ENCODE measurements at places on chromosomes 1 and 21.

DNA sequence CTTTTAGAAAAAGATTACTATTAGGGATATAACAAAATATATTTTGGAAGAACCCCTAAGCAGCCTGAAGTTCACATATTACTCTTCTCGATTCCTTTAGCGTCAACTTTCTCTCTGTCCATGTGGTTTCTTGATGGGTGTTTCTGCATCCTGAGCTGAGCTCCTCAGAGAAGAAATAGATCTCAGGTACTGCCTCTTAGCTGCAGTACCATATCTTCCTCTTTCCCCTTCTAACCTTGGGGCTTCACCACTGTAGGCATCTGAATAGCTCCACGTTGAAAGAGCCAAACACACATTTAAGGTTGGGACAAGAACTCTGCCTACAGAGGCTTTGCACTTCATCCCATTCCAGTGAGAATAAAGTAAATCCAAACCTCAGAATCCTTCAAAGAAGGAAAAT, 59.2 kb downstream of the SAMSN1 start:
- DNase-seq, result no peak

DNA sequence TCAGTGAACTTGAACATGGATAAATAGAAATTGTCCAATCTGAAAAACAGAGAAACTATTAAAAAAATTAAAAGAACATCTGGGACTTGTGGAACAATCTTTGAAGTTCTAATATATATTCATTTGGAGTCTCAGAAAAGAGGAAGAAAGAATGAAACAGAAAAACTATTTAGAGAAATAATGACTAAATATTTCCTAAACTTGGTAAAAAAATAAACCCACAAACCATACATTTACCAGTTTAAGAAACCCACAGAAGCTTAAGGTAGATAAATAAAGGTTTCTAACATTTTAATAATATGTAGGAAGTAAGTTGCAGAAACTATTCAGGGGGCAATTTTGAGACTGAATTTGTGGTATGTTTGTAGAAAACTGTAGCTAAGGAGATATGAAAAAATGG, 437.8 kb downstream of the PTBP2 start:
- DNase-seq, result no peak

DNA sequence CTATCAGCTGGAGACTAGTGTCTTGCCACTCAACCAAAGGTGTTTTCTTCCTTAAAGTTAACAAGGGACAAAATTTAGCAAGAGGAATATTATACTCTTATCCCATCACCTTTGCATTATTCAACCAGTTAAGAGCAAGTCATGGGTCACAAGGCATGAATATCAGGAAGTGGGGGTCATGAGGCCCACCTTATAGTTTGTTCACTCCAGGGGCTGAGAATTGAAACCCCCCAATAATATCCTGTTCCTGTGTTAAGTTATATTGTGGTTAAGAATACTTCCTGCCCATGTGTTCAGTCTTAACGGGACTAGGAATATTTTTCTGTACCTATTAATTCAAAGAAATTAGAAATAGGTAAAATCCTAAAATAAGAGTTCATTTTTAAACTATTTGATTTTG, 239.7 kb downstream of the S1PR1 start:
- no peak for DNase-seq

DNA sequence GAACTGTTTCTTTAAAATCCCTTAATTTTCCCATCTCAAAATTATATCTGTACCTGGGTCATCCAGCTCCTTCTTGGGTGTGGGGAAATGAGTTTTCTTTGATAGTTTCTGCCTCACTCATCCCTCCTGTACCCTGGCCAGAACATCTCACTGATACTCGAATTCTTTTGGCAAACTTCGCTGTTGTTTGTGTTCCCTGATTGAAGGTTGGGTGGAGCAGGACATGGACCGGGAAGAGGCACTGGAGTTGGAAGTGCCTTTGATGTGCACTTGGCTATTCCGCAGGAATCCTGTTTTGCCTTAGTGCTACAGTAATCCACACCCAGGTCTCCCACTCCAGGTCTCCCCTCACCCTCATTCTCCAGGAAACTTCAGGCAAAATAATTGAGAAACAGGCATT, 11.2 kb downstream of the MINDY1 start:
- DNase-seq, result no peak

GRCh38 chr1:109880971-109881894, 29.4 kb upstream of the CSF1 start:
- no peak for DNase-seq

GRCh38 chr1:87584586-87584985, 255.9 kb downstream of the LMO4 start:
- DNase-seq, result no peak

GRCh38 chr1:180231936-180232335, 1.9 kb downstream of the LHX4 start:
- DNase-seq, result no peak

GRCh38 chr1:39292401-39292800, 87.9 kb downstream of the MACF1 start:
- DNase-seq, result no peak

GRCh38 chr21:45320261-45321025, 32.7 kb upstream of the POFUT2 start:
- DNase-seq, result no peak

DNA sequence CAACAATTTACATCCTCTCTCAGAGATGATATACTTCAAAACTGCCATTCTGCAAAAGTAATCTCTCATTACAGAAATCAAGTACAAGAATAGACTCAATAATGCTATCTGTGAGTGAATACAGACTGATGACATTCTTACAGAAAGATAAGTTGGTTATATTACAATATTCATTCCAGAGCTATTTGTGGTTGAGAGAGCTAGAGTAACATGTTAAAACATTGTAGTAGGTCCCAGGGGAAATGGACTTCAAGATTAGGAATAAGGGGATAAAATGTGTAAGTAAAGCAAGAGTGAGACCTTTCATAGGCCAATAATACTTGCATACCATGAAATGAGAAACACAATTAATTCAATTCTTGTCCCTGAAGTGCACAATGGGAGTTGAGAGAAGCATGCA, 1.5 kb downstream of the F13B start:
- no peak for DNase-seq

DNA sequence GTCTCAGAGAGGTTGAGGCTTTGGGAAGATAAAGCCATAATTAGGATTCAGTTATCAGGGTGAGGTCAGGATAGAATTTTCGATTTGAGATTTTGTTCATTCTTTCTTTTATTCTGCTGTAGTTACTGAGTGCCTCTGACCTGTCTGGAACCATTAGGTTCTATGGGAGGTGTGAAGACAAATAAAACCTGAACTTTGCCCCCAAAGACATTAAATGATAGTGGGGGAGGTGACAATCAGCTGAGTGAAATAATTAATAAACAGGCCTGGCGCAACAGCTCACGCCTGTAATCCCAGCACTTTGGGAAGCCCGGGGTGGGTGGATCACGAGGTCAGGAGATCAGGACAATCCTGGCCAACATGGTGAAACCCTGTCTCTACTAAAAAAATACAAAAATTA, 55.0 kb upstream of the SPATA6 start:
- DNase-seq, result no peak

- no peak for DNase-seq
Measured at GRCh38 chr1:171254859-171255258, 6.6 kb downstream of the FMO1 start.

DNA sequence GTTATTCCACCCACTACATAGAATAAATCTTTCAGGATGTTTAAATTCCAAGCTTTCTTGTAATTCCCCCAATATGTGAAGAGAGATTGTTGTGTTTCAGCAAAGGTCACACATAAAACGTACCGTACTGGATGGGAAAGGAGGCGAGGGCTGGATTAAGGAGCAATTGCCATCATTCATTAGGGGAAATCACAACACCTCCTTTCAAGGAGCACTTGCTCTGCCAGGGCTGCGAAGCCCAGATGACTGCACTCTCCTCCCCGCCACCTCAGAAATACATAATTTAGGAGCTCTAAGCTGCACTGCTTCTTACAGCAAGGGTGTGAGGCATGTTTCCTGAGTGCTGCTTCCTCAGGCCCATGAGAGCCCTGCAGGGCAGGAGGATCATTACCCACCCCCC, 29.6 kb downstream of the MATN1 start:
- no peak for DNase-seq

DNA sequence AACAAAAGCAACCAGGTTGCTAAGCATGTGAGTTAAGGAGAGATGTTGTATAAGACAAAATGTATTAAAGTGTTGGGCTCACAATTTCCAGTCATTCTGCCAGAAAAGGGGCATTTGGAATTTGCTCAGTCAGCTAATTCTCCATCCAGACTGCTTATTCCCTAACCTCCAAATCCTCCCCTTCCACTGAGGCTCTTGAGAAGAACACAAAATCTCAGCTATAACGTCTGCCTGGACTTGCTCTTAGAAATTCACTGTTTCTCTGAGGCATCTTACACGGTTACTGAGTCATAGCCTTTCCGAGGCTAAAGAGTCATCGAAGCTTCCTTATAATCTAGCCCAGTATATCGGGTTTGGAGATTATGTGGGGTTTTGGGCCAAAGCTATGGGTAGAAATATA, 548.2 kb upstream of the ADGRL4 start:
- no peak for DNase-seq

DNA sequence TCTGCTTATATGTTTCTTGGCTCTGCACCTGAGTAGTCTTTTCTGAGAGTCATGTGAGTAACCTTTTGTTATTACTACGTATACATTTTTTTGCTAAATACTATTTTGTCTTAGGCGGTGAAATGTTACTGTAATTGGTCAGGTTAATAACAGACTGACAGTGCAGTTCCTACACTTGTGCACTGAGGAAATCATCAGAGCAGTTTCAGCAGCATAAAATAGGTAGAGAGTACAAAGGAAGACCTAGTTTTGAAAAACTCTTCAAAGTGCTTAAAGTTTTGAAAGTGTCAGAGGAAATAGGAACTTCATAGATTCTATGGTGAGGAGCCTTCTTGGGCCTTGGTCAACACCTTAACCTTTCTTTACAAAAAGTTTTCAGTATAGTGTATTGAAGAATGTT, 11.1 kb downstream of the ATF6 start:
- DNase-seq, result no peak

DNA sequence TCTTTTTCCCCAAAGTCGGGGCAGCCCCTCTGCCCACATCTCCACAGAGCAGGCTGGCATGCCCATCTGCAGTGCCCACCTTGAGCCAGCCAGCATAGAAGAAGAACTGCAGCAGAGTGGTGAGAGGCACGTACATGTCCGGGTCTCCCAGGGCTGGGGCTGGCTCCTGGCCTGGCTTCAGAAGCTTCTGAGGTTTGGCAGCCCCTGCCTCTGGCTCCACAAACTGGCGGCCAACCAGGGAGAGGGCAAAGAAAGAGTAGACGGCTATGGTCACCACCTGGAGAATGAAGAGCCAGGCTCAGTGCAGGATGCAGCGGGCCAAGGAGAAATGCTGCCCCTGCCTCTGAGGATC, 3.0 kb downstream of the BEST4 start:
- no peak for DNase-seq

GRCh38 chr1:3588395-3588794, 22.9 kb downstream of the MEGF6 start:
- DNase-seq, result no peak

GRCh38 chr1:170470121-170470520, 61.8 kb upstream of the GORAB start:
- DNase-seq, result no peak

GRCh38 chr1:187413405-187414169, 584.8 kb downstream of the PLA2G4A start:
- no peak for DNase-seq

DNA sequence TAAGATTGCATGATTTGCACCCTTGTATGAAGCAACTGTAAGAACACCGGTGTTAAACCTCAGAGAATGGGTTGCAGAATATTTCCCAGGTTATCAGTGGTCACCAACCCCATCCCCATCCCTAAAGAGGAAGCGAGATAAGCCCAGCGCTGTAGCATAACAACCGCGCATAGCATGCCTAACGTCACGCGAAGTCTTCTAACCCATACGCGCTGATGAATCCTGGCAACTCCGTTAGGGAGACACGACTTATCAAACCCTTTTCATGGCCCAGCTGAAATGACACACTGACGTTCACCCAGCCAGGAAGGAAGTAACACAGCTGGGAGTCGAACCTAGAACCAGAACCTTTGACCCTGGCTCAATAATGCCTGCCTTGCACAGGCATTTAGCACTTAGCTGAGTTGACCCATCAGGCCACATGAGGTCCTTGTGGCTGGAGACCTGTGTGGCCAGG, 24.2 kb downstream of the TMEM51 start:
- DNase-seq, result no peak

DNA sequence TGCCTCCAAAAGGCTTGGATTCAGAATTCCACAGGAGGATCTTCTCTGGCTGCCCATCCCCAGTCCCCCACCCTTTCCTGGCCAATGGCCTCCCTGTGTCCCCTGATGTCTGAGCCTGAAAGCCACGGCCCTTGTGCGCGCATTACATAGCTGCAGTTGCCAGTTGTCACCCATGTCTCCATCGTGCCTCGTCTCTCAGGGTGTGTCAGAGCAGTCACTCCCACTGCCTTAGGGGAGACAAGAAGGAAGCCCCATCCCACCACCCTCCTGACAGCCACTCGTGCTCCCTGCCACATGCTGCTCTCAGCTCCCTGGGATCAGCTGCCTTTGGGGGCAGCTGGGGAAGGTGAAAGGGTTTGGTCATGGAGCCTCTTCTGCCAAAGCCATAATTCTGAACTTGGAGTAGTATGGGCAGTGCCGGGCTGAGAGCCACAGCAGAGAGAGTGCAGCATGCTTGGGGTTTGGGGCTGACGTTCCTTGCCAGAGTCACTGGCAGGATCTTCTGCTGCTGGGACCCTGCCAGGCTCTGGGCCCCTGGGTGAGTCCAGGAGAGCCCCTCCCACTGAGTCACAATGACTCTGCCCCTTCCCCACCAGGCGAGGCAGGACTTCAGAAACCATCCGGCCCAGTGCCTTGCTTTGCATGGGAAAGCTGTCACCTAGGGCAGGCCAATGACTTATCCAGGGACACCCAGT, 285.9 kb upstream of the VAMP3 start:
- DNase-seq, result no peak

DNA sequence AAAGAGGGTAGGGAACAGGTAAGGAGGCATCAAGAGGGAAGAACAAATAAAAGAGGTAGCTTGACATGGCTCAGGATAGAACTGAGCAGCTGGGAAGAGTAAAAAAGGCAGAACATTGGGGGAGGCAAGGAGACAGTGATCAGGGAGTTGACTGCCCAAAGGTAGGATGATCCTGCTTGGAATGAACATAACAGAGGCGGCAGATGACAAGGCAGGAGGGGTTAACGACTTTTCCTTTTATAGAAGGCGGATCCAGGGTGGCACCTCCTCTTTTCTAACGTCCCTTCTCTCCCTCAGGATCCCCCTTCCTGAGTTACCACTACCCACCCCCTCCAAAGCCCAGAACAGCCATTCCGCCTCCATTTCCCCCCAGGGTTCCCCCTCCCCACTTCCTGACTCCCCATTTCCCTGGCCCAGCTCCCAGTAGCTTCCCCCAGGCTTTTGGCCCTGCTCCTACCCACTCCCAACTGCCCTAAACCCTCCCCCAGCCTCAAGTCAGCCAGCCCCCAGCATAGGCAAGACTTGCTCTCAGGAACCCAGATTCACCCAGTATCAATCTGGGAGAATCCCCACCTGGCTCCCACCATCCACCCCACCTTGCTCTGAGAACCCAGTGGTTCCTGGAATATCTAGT, 769 bp upstream of the ADAMTS4 start:
- no peak for DNase-seq

- DNase-seq, result no peak
Measured at GRCh38 chr1:236207569-236207968, 65.2 kb downstream of the GPR137B start.

GRCh38 chr1:241156231-241156965, 200.6 kb downstream of the RGS7 start:
- no peak for DNase-seq
